Activated naive CD8-positive, alpha-beta T cell treated with anti-CD3 and anti-CD28 coated beads for 36 hours (primary cell): ENCODE measurements at places on chromosomes 1 and 21. TPM values are rescaled to one million over a fixed set of nuclear protein-coding genes. Genes with fewer than 3 reads are reported as not detected.
A peak's percentile ranks its signal among the peaks of the same experiment; 100 is the strongest.

Gene DCST1
- not detected for total RNA-seq

GRCh38 chr1:165073185-165074007, 283.1 kb downstream of the LMX1A start:
- no peak for DNase-seq
- peaks cover 4% of the 10 kb centered on the region for H3K27me3 ChIP-seq
- no peak overlapping the region for H3K27ac ChIP-seq
- H3K4me1 ChIP-seq, result no peaks in the 10 kb centered on the region

Gene ADAM30
- not detected for total RNA-seq

DNA sequence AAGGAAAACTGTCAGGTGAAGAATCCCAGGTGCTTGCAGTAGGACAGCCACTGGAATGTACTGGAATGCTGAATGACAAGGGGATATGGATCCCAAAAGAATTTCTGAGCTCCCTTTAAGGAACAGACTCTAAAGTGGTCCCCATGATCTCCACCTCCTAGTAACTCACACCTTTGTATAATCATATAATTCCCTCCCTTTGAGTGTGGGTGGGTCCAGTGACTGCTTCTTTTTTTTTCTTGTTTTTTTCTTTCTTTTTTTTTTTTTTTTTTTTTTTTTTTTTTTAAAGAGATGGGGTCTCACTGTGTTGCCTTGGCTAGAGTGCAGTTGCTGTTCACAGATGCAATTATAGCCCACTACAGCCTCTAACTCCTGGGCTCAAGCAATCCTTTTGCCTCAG, 28.5 kb upstream of the H3-3A start:
- H3K4me3 ChIP-seq, result no peak overlapping the region
- H3K27ac ChIP-seq, result no peak overlapping the region
- DNase-seq, result no peak
- no peaks in the 10 kb centered on the region for H3K27me3 ChIP-seq
- H3K4me1 ChIP-seq, result peaks cover 5% of the 10 kb centered on the region
- no peaks in the 10 kb centered on the region for H3K36me3 ChIP-seq

Gene CFHR4
- not detected for total RNA-seq

- peaks cover 38% of the 10 kb centered on the region for H3K36me3 ChIP-seq
- H3K27me3 ChIP-seq, result no peaks in the 10 kb centered on the region
These were observed 72.1 kb downstream of the UCK2 start for GRCh38 chr1:165899461-165899941.

Gene SPRR2F
- total RNA-seq, result not detected

- H3K4me3 ChIP-seq, result no peak overlapping the region
- H3K27ac ChIP-seq, result no peak overlapping the region
- DNase-seq, result no peak
- no peaks in the 10 kb centered on the region for H3K4me1 ChIP-seq
- H3K36me3 ChIP-seq, result no peaks in the 10 kb centered on the region
- no peaks in the 10 kb centered on the region for H3K27me3 ChIP-seq
These were observed 125.0 kb upstream of the TMPRSS2 start for GRCh38 chr21:41632748-41633475.

GRCh38 chr21:43467785-43468184, 40.9 kb upstream of the SIK1 start:
- peak overlapping the region; percentile 11 for H3K4me3 ChIP-seq
- no peak for DNase-seq
- peak overlapping the region; percentile 75 for H3K27ac ChIP-seq

DNA sequence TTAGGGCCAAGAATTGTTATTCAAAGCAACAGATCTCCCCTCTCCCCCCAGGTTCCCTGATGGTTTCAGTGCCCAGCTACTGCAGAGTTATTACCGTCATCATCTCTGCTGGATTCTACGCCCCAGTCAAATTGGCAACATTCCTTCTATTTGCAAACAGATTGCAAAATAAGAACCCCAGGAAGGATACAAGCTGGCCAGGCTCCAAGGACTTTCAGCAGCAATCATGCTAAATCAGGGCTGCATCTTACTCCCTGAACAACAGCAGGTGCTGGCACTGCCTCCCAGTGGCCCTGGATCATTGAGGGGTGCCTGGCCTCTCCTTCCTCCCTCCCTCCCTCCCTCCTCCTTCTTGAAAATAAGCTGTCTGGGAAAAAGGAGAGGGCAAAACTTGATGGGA, 521.6 kb upstream of the BEND5 start:
- H3K27me3 ChIP-seq, result peaks cover 3% of the 10 kb centered on the region
- H3K36me3 ChIP-seq, result peaks cover 2% of the 10 kb centered on the region
- DNase-seq, result no peak
- no peak overlapping the region for H3K27ac ChIP-seq
- no peaks in the 10 kb centered on the region for H3K4me1 ChIP-seq

GRCh38 chr1:16984717-16985116, 4.3 kb upstream of the MFAP2 start:
- H3K36me3 ChIP-seq, result peaks cover 4% of the 10 kb centered on the region
- no peak overlapping the region for H3K27ac ChIP-seq
- H3K4me1 ChIP-seq, result peaks cover 3% of the 10 kb centered on the region
- no peak overlapping the region for H3K4me3 ChIP-seq
- no peak for DNase-seq
- peaks cover 28% of the 10 kb centered on the region for H3K27me3 ChIP-seq

Gene CYP4B1
- not detected for total RNA-seq

DNA sequence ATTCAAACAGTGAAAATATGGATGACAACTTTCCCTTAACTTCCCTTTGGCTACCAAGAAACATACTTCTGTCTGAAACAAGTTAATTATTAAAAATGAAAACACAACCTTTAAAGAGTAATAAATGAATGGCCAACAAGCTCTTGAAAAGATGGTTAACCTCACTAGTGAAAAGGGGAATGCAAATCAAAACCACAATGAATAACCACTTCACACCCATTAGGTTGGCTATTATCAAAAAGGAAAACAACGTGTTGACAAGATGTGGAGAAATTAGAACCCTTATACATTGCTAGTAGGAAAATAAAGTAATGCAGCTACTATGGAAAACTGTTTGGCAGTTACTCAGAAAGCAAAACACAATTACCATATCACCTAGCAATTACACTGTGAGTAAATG, 14.1 kb downstream of the COP1 start:
- H3K36me3 ChIP-seq, result peaks cover 56% of the 10 kb centered on the region
- H3K4me3 ChIP-seq, result peak overlapping the region; percentile 32
- peaks cover 62% of the 10 kb centered on the region for H3K4me1 ChIP-seq
- no peak for DNase-seq

- no peak overlapping the region for H3K4me3 ChIP-seq
- H3K27me3 ChIP-seq, result no peaks in the 10 kb centered on the region
- no peaks in the 10 kb centered on the region for H3K4me1 ChIP-seq
- DNase-seq, result no peak
- no peak overlapping the region for H3K27ac ChIP-seq
These were observed 736.8 kb upstream of the NCAM2 start for GRCh38 chr21:20261364-20261763.

DNA sequence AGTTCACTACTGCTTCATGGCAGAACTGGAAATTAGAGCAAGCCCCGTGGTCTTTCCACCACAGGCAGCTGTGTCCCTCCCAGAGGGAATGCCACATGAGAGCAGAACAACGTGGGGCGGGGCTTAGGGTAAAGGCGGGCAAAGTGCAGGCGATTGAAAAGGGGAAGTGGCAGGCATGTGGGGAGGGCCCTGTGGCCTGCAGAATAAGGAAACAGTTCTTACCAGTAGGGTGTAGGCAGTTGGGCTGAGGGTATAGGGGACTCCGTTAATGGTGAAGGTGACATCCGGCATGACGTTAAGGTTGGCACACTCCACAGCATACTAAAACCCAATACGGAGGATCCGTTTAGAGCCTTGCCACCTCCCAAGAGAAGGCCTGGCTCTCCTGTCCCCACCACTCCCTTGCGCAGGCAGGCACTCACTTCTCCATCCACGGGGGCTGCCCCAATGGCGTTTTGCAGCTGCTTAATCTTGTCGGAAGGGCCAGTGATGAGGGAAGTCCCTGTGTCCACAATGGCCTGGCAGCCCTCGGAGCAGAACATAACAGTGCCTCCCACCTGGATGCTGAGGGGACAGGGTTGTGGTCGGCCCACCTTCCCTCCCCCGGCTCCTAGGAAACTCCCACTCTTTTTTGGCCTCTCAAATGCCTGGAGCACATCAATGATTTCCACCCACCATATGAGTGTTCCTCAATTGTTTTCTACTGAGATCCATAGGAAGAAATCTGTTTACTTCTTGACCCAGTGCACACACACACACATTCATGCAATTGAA, 9.1 kb upstream of the RAB7B start:
- H3K4me1 ChIP-seq, result peaks cover 32% of the 10 kb centered on the region
- H3K36me3 ChIP-seq, result no peaks in the 10 kb centered on the region
- no peaks in the 10 kb centered on the region for H3K27me3 ChIP-seq
- peak overlapping the region; percentile 63 for H3K27ac ChIP-seq
- no peak overlapping the region for H3K4me3 ChIP-seq

DNA sequence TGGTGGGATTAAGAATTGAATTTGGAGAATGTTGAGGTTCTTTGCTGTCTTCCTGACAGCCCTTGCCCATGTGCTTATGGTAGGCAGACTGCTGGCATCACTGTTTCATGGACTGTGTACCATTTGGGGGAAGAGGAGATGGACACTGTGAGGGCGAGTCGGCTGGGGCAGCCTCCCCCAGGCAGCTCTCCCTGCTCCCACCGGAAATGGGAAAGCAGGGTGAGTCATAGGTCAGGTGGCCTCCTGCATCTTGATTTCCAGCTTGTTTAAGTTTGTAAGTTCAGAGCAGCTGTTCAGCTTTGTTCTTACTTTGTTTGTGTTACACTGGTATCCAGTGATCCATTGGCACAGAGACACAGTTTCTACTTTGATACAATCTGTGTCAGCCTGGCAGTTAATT, 87.2 kb upstream of the CNIH3 start:
- no peaks in the 10 kb centered on the region for H3K27me3 ChIP-seq
- H3K4me3 ChIP-seq, result no peak overlapping the region
- no peak for DNase-seq
- H3K36me3 ChIP-seq, result no peaks in the 10 kb centered on the region
- no peaks in the 10 kb centered on the region for H3K4me1 ChIP-seq
- no peak overlapping the region for H3K27ac ChIP-seq

Gene PCBP3
- 0.66 TPM for total RNA-seq

DNA sequence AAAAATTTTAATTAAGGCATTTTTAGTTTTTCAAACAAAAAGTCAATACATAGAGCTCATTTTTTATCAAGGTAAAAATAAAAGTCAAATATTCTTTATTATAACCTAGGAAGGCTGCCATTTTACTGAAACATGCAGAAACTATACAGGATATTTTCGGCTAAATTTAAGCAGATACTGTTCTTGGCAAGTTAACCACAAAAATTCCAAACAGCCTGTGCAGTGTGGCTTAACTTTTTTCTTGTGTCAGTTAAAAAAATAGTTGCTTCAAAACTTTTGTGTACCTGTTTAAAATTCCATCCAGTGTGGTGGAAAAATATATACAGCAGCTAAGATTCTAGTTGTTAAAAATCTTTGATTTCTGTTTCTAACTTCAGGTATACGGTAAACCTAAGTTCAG, 135.0 kb downstream of the ATP5PO start:
- no peak overlapping the region for H3K4me3 ChIP-seq
- H3K4me1 ChIP-seq, result no peaks in the 10 kb centered on the region
- H3K27me3 ChIP-seq, result no peaks in the 10 kb centered on the region
- no peak overlapping the region for H3K27ac ChIP-seq

Gene DMRTA2
- total RNA-seq, result not detected

- no peak for DNase-seq
- peaks cover 85% of the 10 kb centered on the region for H3K27me3 ChIP-seq
- H3K4me3 ChIP-seq, result no peak overlapping the region
These were observed 2.4 kb upstream of the ARHGAP29 start for GRCh38 chr1:94239796-94240195.

GRCh38 chr1:163054181-163054591, 15.0 kb upstream of the RGS4 start:
- no peak overlapping the region for H3K27ac ChIP-seq
- no peaks in the 10 kb centered on the region for H3K4me1 ChIP-seq
- peaks cover 9% of the 10 kb centered on the region for H3K27me3 ChIP-seq
- DNase-seq, result no peak

Gene FYB2
- total RNA-seq, result not detected

DNA sequence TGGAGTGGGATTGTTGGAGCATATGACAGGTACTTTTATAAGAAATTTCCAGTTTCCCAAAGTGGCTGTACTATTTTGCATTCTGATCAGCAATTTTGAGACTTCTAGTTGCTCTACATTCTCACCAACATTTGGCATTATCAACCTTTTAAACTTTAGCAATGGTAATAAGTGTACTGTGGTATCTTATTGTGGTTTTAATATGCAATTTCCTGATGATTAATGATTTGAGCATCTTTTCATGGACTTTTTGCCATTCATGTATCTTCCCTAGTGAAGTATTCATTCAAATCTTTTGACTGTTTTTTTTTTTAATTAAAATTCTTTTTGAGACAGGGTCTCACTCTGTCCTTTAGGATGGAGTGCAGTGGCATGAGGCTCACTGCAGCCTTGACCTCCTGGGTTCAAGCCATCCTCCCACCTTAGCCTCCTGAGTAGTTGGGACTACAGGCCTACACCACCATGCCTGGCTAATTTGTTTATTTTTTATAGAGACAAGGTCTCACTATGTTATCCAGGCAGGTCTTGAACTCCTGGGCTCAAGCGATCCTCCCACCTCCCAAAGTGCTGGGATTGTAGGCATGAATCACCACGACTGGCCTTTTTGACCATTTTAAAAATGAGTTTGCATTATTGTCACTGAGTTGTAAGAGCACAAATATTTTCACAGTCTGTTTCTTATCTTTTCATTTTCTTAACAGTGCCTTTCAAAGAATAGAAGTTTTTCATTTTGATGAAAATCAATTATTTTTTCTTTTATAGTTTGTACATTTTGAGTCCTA, 7.8 kb upstream of the SLC6A9 start:
- no peak for DNase-seq
- H3K4me3 ChIP-seq, result no peak overlapping the region
- no peaks in the 10 kb centered on the region for H3K36me3 ChIP-seq
- no peak overlapping the region for H3K27ac ChIP-seq

DNA sequence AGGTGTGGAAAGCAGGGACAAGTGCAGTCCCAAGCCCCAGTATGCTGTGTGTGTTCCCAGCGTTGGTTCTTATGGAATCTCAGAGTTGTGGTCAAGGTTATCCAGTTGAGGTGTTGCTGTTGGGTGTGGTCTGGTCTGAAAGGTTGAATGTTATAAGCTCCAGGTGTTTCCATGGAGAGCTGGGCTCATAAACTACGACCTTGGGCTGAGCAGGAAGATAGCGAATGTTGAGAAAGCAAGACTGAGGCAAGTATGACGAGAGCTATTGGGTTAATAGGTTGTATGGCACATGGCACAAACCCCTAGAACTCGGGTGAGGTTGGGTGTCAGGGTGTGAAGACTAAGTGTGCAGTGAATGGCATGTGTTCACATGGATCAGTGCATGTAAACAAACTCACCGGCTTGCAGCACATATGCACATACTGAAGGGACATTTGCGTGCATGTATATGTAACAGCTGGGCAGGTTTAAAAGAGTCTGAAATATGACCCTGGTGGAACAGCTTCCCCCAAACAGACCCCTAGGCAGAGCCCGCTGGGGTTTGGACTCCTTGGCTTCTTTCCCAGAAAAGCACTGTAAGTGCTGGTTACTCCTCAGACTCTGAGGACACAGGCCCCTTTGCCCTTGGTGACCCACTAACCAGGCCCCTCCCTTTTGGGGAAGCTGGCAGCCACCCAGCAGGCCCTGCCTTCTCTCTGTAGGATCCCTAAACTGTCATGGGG, 117.5 kb downstream of the NAV1 start:
- H3K36me3 ChIP-seq, result no peaks in the 10 kb centered on the region
- H3K27me3 ChIP-seq, result no peaks in the 10 kb centered on the region
- no peak overlapping the region for H3K4me3 ChIP-seq
